HuH-7.5 (cell line): ENCODE measurements at places on chromosomes 4 and X.

GRCh38 chr4:141037446-141037845 is 95.8 kb downstream of the RNF150 start:
- DNase-seq, result no peak

GRCh38 chr4:113106108-113106507 is 56.7 kb downstream of the ANK2 start:
- DNase-seq, result no peak

DNA sequence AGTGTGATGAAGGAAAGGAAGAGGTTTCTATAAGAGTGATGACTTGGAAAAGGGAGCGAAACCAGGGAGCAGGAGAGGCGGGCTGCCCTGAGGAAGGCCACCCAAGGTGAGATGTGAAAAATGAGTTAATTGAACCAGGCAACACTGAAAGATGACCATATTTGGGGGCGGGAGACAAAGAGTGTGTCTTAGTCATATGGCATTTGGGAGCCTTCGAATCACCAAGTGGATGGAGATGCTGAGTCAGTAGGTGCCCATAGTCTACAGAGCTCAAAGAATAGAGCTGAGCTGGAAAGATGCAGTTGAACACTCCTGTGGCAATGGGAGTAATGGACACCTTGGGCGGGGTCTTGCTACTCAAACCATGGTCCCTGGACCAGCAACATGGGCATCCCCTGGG is 8.3 kb upstream of the TLR8 start:
- no peak for DNase-seq

DNA sequence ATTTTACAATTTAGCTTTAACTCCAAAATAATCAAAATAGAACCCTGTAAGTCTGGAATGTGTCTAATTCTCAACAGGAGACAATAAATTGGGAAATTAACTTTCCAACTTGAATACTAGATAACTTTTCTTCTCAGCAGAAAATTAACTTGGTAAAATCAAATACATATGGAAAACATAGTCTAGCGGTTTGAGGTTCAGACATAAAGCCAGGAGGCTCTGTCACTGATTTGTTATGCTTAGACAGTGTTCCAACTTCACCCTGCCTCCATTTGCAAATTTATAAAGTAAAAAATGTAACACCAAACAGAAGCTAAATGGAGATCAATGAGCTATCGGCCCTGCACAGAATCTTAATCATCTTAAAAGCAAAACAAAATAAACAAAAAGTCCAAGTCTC is 46.3 kb downstream of the TBCK start:
- no peak for DNase-seq

- DNase-seq, result no peak
Measured at GRCh38 chr4:86280246-86280645, 79.6 kb downstream of the MAPK10 start.

GRCh38 chrX:7582191-7582590 is 260.8 kb upstream of the VCX start:
- DNase-seq, result no peak
